ENCODE measurements at places on chromosomes 5 and 9. TPM values are rescaled to one million over a fixed set of nuclear protein-coding genes. Genes with fewer than 3 reads are reported as not detected.

DNA sequence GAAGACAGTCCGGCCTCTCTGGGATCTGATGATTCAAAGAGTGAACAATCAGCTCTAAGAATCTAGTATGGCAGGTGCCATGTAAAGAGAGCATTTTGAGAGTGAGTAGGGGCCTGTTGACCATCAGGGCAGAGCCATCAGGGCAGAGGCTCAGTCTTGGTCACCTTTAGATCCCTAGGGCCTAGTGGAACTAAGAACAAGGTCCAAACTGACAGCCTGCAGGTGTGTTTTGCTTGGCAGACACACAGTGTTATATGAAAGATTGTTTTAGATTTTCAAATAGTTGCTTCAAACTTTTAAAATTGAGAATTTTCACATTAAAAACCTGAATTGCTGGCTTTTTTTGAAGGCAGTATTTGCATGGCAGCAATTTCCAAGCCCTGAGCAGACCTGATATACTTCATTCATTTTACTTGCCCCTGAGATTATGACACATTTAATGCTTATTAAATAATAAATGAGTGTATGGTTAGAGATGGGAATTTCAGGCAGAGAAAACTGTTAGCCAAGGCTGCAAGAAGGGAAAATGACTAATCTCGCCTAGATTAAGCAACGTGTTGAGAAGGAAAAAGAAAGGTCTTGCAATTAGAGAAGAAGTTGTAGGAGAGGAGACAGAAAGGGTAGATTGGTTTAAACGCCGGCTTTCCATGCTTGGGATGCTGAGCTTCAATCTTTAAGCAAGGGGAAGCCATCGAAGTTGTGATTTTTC, 279.6 kb downstream of the ARRDC3 start:
- H3K27ac ChIP-seq = no peak overlapping the region
- no peak overlapping the region for H3K4me3 ChIP-seq
- H3K27me3 ChIP-seq = no peaks in the 10 kb centered on the region
- H3K4me1 ChIP-seq = no peaks in the 10 kb centered on the region

The DMAC1 gene
- 35.3 TPM for total RNA-seq

- H3K4me3 ChIP-seq = no peak overlapping the region
- H3K27ac ChIP-seq = no peak overlapping the region
- no peak for DNase-seq
- no peaks in the 10 kb centered on the region for H3K4me1 ChIP-seq
- H3K36me3 ChIP-seq = no peaks in the 10 kb centered on the region
These were observed 370.0 kb downstream of the PSAT1 start for GRCh38 chr9:78666818-78667414.

DNA sequence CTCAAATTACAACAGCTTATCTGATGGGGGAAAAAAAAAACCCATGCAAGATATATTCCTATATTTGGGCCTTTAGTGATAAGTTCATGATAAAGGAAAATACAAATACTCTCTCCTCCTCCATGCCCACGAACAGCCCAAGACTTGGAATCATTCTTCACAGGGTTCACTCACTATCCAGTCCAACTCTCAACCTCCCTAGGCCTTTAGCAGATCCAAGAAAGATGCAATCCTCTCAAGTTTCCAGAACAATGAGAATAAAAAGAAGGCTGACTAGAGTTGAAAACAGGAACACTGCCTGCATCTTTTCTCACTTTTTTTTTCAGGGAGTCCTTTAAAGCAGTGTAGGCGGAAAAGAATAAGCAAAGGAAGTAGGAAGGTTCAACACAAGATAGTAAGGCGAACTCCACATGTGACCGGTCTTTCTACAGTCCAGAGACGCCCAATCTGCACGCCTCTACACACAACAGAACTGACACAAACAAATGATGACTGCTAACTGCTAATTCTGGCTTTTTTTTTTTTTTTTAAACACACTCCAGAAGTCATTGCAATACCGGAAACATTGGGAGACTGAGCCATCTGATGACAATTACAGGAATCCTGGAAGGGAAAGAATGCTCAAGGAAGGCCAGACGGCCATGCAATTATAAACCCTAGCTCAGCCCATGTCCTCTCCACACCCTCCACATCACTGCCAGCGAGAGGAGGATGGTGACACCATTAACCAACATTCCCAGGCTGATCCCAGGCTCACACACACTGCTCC, 75.4 kb downstream of the BNC2 start:
- H3K36me3 ChIP-seq = no peaks in the 10 kb centered on the region
- H3K4me1 ChIP-seq = no peaks in the 10 kb centered on the region
- DNase-seq = no peak
- H3K4me3 ChIP-seq = no peak overlapping the region
- H3K27me3 ChIP-seq = no peaks in the 10 kb centered on the region

The PLAC8L1 gene
- total RNA-seq = 0.37 TPM

DNA sequence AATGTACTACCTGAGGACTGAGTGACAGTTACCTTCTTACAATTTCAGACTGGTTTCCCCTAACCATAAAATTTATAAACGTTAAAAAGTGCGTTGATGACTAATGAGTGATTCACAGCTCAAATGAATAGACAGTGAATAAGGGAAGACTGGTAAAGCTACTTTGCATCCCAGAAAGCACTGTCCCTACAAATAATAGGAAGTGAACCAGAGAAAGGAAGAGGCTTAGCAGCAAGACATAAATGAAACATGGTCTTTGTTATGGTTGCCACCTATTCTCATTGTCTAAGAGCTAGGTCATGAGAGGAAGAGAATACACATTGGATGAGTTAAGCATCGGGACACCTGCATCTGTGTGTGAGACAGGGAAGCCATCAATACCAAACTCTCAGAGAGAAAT, 849.2 kb downstream of the TAF11L14 start:
- H3K36me3 ChIP-seq = no peaks in the 10 kb centered on the region
- no peaks in the 10 kb centered on the region for H3K4me1 ChIP-seq
- no peaks in the 10 kb centered on the region for H3K27me3 ChIP-seq

The C5orf34 gene
- total RNA-seq = 4.4 TPM

DNA sequence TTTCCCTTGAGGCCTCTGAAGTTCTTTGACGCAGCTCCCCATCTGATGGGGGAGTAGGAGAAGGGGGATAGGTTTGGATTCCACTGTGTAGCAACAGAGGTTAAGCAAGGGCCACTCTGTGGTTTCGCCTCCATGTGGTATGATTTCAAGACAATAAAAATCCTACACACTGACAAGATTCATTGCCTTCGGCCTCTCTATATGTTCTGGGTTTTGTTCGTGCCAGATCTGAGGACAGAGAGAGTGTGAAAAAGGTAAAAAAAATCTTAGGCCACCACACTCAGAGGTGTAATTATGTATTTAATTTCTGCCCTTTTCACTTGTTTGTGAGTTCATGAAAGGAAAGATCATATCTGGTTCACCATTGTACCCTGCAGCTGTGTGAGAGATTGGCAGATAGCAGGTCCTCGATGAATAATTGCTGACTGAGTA, 715.2 kb upstream of the ZNF608 start:
- H3K27ac ChIP-seq = no peak overlapping the region
- no peaks in the 10 kb centered on the region for H3K4me1 ChIP-seq
- H3K4me3 ChIP-seq = no peak overlapping the region
- H3K27me3 ChIP-seq = no peaks in the 10 kb centered on the region
- no peaks in the 10 kb centered on the region for H3K36me3 ChIP-seq

GRCh38 chr9:78697618-78698017, 400.7 kb downstream of the PSAT1 start:
- H3K4me3 ChIP-seq = no peak overlapping the region
- H3K27me3 ChIP-seq = no peaks in the 10 kb centered on the region
- peaks cover 40% of the 10 kb centered on the region for H3K4me1 ChIP-seq
- DNase-seq = no peak
- no peaks in the 10 kb centered on the region for H3K36me3 ChIP-seq

DNA sequence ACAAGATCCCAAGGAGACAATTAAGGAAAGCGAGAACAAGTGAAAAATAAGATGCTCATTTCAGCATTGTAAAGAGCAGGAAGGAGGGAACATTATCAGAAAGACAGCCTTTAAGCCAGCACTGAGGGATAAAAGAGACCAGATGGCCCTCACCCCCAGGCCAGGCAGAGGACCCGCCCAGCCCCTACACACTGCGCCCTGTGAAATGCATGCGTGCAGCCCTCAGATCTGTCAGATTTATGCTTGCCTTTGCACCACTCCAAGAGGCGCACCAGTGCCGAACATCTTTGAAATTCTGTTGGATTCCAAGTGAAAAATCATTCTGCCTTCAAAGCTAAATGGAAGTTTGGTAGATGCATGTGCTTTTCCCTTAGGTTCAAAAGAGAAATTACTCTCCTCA, 378.0 kb downstream of the MLLT3 start:
- H3K27ac ChIP-seq = no peak overlapping the region
- H3K4me1 ChIP-seq = peaks cover 24% of the 10 kb centered on the region
- no peak overlapping the region for H3K4me3 ChIP-seq

DNA sequence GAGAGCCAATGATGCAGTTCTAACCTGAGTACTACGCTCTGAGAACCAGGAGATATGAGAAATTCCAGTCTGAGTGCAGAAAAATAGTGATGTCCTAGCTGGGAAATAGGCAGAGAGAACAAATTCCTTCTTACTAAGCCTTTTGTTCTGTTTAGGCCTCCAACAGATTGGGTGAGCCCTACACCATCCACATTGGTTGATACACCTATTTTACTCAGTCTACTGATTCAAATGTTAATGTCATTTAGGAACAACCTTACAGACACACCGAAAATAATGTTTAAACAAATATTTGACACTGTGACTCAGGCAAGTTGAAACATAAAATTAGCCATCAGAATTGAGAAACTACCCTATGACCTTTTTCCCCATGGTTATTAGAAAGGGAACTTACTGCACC, 333.9 kb upstream of the IZUMO3 start:
- H3K27ac ChIP-seq = no peak overlapping the region
- no peak for DNase-seq

- DNase-seq = no peak
- H3K4me1 ChIP-seq = peaks cover 8% of the 10 kb centered on the region
- H3K4me3 ChIP-seq = no peak overlapping the region
- no peak overlapping the region for H3K27ac ChIP-seq
These were observed 70.5 kb upstream of the RAD23B start for GRCh38 chr9:107212613-107213012.

GRCh38 chr5:10734037-10734709, 26.9 kb downstream of the DAP start:
- H3K4me3 ChIP-seq = no peak overlapping the region
- DNase-seq = no peak
- peaks cover 55% of the 10 kb centered on the region for H3K4me1 ChIP-seq
- H3K27ac ChIP-seq = no peak overlapping the region

DNA sequence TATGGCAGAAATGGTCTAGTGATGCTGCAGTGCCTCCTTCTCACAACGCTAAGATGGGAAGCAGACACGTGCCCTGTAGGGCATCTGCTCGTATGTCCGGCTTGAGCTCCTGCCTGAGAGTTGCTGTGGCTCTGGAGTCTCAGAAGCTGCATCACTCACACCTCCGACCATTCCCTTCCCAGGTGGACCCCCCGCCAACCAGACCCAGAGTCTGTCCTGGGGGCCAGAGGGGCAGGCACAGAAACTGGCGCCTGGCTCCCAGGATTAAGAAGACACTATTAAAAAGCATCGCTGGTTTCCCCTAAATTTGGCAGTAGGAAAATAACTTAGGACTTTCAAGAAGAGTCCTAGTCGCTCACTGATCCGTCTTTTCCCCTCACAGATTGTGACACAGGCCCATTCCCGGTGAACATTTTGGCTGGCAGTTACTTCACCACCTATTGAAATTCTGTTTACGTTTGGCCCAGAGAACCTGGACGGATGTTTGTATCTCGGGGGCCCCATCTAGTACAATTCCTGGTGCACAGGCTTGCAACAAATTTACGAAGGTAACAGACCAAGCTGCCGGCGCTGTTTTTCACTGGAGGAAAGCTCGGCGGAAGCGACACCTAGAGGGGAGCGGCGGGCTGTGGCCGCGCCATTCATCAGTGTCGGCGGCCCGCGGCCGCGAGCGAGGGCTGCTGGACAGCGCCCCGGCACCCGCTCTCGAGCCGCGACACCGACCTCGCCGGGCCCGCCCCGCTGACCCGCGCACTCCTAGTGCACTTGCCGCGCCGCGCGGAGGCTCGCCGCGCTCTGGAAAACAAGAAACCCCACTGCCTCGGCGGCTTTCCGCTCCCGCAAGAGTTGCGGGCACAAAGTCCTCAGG, 1.6 kb downstream of the FSTL4 start:
- peaks cover 17% of the 10 kb centered on the region for H3K4me1 ChIP-seq
- H3K4me3 ChIP-seq = peak overlapping the region; percentile 73
- H3K36me3 ChIP-seq = no peaks in the 10 kb centered on the region

GRCh38 chr5:59489551-59489950, 404.0 kb downstream of the PDE4D start:
- no peaks in the 10 kb centered on the region for H3K27me3 ChIP-seq
- DNase-seq = no peak
- H3K27ac ChIP-seq = no peak overlapping the region
- H3K4me3 ChIP-seq = no peak overlapping the region
- peaks cover 11% of the 10 kb centered on the region for H3K4me1 ChIP-seq
- H3K36me3 ChIP-seq = no peaks in the 10 kb centered on the region

The SH3TC2 gene
- total RNA-seq = not detected

- peaks cover 20% of the 10 kb centered on the region for H3K4me1 ChIP-seq
- no peaks in the 10 kb centered on the region for H3K27me3 ChIP-seq
- DNase-seq = no peak
- H3K4me3 ChIP-seq = no peak overlapping the region
These were observed 36.6 kb downstream of the SLC46A2 start for GRCh38 chr9:112853882-112854585.

GRCh38 chr9:16152276-16153101, 599.6 kb downstream of the CCDC171 start:
- H3K36me3 ChIP-seq = no peaks in the 10 kb centered on the region
- H3K4me1 ChIP-seq = no peaks in the 10 kb centered on the region
- DNase-seq = no peak
- H3K4me3 ChIP-seq = no peak overlapping the region
- H3K27ac ChIP-seq = no peak overlapping the region

- no peak for DNase-seq
- H3K36me3 ChIP-seq = peaks cover 41% of the 10 kb centered on the region
- no peak overlapping the region for H3K27ac ChIP-seq
- H3K4me3 ChIP-seq = no peak overlapping the region
These were observed 4.7 kb downstream of the ERCC6L2 start for GRCh38 chr9:95880021-95880690.

The RC3H2 gene
- 62.7 TPM for total RNA-seq

- no peak for DNase-seq
- no peak overlapping the region for H3K4me3 ChIP-seq
- no peak overlapping the region for H3K27ac ChIP-seq
- H3K27me3 ChIP-seq = no peaks in the 10 kb centered on the region
- peaks cover 23% of the 10 kb centered on the region for H3K4me1 ChIP-seq
- H3K36me3 ChIP-seq = no peaks in the 10 kb centered on the region
These were observed 10.2 kb upstream of the RFK start for GRCh38 chr9:76404401-76404800.

The MCTP1 gene
- total RNA-seq = 1.9 TPM

The CTSL gene
- total RNA-seq = 0.29 TPM

The SEMA6A gene
- total RNA-seq = 0.20 TPM

- peaks cover 23% of the 10 kb centered on the region for H3K27me3 ChIP-seq
- H3K27ac ChIP-seq = no peak overlapping the region
- no peaks in the 10 kb centered on the region for H3K36me3 ChIP-seq
- no peaks in the 10 kb centered on the region for H3K4me1 ChIP-seq
- no peak for DNase-seq
These were observed 12.5 kb downstream of the CAMK2A start for GRCh38 chr5:150277043-150277442.

DNA sequence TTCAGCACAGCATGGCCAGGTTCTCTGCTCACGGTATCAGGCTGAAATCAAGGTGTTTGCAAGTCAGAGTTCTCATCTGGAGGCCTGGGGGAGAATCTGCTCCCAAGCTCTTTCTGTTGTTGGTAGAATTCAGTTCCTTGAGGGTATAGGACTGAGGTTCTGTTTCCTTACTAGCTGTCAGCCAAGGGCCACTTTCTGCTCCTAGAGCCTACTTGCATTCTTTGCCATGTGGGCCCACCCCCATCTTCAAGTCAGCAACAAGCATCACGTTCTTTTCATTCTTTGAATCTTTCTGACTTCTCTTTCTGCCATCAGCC, 7.4 kb upstream of the CDC42SE2 start:
- H3K27ac ChIP-seq = peak overlapping the region; percentile 86
- H3K4me3 ChIP-seq = no peak overlapping the region
- DNase-seq = no peak
- H3K27me3 ChIP-seq = no peaks in the 10 kb centered on the region
- H3K36me3 ChIP-seq = peaks cover 15% of the 10 kb centered on the region

The PCDHA11 gene
- total RNA-seq = not detected

Measured in activated B cell treated with CpG ODN at 0.5 μM for 24 hours (primary cell).